ENCODE measurements at places on chromosomes 16 and 17.

DNA sequence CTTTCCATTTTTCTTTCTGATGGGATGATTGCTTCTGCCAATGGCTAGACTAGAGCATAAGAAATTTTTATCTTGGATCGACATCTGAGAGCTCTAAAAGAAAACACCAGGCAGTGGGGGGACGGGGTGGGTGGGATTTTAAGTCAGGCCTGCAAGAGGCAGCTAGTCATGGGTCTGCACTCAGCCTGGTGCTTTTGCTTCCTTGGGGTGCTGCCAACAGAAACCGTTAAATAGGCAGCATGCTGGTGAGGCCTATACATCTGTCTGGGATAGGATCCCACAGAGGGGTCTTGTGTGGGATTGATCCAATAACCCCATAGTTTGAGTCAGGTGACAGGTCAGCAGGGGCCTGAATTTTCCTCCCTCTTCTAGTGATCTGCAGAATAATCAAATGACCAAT lies 26.9 kb downstream of the ZNRF1 start:
- no peak for DNase-seq

- DNase-seq = no peak
These were observed 183.5 kb upstream of the ANKFN1 start for GRCh38 chr17:55969562-55970324.

GRCh38 chr17:73118951-73119391 lies 26.5 kb upstream of the SLC39A11 start:
- no peak for DNase-seq

GRCh38 chr17:49922095-49922494 lies 46.9 kb upstream of the DLX4 start:
- DNase-seq = no peak

- DNase-seq = peak; percentile 75
These were observed 35.3 kb downstream of the NPLOC4 start for GRCh38 chr17:81601525-81602120.

DNA sequence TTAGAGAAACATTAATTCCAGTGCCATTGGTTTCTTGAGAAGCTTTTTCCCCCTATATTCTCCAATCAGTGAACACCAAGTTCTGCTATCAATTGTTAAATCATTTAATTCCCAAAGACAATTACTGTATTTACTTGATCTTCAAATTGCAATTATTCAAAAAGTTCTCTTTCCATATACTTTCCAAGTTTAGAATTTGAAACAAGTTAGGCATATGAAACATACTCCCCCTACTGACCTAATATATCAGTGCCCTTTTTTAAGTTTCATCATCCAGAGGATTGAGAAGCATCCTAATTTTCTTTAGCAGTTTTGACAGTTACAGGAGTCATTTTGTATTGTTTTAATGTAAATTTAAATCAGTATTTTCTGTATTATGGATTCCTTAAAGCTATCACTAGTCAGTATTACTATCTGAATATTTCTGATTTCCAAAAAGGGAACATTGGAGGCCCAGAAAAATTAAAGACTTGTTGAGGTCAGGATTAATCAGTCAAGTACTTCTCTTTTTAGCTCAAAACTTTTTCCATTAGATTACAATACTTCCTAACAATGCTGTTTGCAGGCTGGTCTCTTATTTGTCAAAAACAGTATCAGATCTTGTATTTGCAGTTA lies 16.3 kb downstream of the MEIOC start:
- no peak for DNase-seq

- DNase-seq = no peak
These were observed 64.3 kb downstream of the CNGB1 start for GRCh38 chr16:57906382-57907316.

DNA sequence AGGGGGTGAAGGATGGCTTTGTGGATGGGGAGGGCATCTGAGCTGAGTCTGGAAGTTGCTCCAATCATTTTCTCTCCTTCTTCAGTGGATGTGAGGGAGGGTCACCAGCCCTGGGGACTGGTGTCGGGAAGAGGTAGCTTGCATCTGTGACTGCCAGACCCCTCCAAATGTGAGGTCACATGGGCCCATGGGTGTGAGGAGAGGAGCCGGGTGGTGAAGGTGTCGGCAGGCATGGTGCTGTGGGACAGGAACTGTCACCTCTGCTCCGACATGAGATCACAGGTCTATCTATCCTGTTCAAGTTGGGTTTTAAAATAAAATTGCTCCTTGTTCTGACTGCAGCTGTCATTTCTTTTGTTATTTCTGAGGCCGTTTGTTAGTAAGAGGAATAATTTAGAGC lies 351.1 kb downstream of the CPPED1 start:
- DNase-seq = no peak

GRCh38 chr16:1221628-1222552 lies 3.2 kb downstream of the TPSG1 start:
- DNase-seq = no peak

DNA sequence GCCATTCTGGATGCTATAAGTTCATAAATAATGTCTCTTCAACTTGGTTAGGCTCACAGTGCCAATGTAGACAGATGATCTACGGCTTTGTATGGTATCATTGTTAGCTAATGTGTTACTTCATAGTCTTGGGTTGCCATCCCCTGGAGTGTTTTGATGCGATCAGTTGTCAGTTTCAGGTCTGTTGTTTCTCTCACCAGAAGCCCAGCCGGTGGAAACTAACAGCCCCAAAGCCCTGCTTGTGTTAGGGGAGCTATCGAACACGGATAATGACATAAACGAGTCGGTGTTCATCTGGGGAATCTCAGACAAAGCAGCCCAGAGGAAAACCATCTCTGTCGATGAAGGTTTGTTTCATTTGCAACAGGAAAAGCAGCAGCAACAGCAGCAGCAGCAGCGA lies 107.4 kb upstream of the ANKFN1 start:
- no peak for DNase-seq

- no peak for DNase-seq
These were observed 423.5 kb downstream of the MAF start for GRCh38 chr16:79177018-79177417.

- no peak for DNase-seq
These were observed 1.4 kb upstream of the ABR start for GRCh38 chr17:1180958-1181752.

DNA sequence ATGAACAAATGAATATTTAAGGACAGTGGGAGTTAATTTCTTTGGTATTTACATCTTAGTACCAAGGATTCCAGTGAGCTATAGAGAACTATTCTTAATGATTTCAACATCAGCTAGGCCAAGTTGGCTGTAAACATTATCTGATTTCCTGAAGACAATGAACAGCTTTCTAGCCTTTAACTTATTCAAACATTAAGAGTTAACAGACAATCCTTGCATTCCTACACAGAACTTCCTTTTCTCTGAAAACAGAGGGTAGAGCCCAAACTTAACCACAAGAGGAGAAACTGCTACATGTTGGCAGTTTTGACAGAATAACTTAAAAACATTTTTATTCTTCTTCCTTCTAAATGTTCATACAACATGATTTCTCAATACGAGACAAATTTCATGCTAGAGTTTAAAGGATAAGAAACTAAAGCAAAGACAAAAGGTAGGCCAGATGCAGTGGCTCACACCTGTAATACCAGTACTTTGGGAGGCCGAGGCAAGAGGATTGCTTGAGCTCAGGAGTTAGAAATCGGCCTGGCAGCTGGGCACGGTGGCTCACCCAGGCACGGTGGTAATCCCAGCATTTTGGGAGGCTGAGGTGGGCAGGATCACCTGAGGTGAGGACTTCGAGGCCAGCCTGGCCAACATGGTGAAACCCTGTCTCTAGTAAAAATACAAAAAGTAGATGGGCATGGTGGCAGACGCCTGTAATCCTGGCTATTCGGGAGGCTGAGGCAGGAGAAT lies 4.4 kb downstream of the CRLF3 start:
- no peak for DNase-seq

GRCh38 chr16:66131156-66131807 lies 235.2 kb upstream of the CDH5 start:
- no peak for DNase-seq

DNA sequence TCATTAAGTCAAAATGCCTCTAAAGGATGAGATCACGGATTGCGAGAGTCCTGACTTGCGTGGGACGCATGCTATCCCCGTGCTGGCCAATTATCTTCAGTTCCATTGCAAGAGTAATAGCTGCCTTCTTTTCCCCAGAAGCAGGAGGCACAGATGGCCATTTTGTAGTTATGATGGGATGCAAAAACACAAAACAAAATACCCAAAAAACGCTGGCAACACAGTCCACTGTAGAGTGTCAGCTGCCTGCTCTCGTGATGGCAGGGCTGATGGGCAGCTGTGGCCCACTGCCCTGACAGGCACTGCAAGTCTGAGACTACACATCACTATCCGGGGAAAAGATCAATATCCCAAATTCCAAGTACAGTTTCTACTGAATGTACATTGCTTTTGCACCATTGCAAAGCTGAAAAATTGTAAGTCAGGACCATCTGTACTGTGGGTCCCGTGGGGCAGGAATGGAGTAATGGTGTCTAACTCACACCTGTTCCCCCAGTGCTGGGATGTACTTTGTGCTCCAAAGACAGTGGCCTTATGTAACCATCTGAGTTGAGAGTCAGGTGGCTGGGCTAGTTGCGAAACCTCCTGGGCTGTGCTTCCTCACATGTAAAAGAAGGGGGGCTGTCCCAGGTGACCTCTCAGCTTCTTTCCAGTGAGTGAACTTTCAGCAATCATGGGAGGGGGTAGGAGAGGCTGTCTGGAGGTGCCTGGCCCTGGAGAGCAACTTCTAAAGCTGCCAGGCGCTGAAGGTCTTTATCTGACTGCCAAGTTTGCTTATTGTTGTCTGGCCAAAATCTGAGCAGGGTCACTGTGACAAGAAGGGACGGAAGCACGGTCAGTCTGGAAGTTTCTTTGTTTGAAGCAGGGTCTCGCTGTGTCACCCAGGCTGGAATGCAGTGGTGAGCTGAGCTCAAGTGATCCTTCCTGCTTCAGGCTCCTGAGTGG lies 4.7 kb downstream of the SLC47A1 start:
- peak; percentile 66 for DNase-seq

- no peak for DNase-seq
These were observed 15.9 kb upstream of the USP10 start for GRCh38 chr16:84683691-84684591.

GRCh38 chr16:24822974-24823373 lies 22.8 kb upstream of the SLC5A11 start:
- no peak for DNase-seq

DNA sequence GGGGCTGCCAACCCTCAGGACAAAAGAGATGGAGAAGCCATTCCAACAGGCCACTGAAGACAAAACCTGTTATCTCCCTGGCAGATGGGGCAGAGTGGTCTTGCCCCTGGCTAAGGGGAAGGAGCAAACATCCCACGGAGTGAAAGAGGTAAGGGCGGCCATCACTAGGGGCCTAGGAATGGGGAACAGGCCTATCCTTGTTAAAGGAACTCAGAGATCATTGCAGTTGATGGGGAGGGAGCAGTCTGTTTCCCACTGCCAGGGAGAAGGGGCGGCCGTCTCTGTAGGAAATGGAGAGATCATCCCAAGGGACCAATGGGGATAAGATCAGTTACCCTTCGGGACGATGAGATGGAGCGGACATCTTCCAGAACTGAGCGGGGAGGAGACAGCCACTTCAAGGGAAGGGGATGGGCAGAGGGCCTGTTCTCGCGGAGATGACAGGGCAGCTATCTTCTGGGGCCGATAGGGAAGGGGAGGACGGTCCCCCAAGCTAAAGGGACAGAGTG lies 581 bp upstream of the TMEM208 start:
- DNase-seq = no peak

DNA sequence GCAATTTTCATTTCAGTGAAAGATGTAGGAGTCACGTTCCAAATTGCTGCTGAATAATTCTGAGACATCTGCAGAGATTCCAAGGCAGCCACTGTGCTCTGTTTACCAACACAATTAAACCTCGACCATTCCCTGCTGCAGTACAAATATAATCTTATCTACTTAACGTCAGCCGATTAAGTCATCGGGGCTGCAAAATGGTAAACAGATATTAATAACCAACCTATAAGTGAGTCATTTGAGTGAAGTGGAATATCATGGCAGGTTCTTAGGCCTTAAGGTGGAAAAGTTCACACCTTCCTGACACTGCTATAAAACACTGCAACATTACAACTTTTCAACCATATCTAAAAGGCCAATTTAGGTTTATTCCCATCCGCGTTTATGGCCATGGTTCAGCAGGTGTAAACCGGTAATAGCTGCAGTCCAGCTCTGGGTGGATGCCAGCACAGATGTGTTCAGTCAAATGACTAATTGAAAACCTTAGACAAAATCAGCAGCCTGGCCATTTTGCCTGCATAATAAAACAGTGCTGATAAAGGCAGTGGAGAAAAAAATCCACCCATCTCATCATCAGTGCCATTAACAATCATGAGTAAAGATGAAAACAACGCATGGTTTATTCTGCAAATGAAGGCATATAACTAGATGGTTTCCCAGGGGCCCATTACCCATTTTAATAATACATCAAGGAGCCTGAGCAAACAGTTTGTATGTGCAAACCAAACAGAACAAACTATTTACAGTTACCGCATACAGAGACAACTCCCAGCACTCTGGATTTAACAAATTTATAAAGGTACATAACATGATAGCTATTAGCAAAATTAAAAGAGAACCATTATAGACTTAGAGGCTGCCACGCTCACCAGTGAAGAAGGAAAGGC lies 202.9 kb upstream of the IRX3 start:
- DNase-seq = no peak

- no peak for DNase-seq
These were observed 262.3 kb downstream of the SOX9 start for GRCh38 chr17:72382971-72383722.

DNA sequence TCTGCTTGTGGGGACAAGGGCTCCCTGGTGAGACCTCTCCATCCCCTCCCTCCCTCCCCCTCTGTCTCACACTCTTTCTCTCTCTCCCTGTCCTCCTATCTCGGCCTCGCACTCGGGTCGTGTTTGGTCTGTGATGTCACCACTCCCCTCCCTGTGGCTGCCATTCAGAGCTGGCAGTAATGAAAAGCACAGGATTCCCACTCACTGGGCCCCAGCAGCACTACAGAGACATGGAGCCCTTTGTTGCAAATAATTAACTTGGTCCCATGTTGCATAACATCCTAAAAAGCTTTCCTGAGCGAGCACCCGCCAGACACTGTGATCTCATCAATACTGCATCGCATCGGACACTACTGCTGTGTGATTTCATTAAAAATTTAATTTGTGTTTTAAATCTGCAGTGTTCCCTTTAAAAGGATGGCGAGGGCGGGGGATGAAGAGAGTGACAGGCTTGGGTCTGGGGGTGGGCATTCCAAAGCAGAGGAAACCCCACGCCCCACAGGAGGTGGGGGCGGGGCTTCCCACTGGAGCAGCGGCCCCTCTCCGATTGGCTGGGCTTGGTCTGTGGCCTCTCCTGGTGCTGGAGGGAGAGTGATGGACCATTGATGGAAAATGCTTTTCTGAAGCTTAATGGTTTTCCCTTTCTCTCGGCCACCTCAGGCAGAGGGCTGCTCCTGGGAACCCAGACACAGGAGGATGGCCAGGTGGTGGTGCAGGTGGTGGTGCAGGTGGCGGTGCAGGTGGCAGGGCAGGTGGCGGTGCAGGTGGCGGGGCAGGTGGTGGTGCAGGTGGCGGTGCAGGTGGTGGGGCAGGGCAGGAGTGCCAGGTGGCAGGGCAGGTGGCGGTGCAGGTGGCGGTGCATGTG lies 15.3 kb upstream of the NPTX1 start:
- no peak for DNase-seq
